ENCODE measurements at places on chromosomes 5 and 9.

DNA sequence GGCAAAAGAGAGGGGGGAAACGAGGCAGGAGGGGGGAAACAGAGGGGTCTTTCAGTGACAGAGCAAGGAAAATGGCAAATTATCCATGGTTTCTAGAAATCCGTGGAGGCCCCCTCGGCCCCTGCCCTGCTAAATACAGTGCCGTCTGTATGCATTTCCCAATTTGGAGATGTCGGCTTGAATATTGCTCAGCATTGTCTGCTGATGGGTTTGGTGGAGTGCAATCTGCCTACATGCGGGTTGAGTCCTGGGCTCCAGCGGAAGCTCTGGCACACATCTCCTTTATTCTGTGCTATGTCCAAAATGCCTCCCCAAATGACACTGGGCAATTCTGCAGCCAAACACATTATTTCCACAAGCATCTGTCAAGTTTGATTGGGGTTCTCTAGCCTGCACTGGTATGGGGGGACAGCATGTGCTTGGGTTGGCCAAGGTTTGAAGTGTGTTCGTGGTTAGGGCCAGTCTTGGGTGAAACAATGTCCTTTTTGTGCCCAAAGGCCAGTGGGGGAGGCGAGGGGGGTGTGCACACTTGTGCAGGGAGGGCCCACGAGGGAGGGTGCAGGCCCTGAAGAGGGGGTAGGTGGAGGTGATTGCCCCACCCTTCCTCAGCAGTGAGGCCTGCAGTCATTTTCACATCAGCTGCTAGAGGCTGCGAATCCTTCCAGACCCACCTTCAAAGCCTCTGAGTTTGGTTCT is 6.2 kb upstream of the NEUROG1 start:
- ATAC-seq: no peak

DNA sequence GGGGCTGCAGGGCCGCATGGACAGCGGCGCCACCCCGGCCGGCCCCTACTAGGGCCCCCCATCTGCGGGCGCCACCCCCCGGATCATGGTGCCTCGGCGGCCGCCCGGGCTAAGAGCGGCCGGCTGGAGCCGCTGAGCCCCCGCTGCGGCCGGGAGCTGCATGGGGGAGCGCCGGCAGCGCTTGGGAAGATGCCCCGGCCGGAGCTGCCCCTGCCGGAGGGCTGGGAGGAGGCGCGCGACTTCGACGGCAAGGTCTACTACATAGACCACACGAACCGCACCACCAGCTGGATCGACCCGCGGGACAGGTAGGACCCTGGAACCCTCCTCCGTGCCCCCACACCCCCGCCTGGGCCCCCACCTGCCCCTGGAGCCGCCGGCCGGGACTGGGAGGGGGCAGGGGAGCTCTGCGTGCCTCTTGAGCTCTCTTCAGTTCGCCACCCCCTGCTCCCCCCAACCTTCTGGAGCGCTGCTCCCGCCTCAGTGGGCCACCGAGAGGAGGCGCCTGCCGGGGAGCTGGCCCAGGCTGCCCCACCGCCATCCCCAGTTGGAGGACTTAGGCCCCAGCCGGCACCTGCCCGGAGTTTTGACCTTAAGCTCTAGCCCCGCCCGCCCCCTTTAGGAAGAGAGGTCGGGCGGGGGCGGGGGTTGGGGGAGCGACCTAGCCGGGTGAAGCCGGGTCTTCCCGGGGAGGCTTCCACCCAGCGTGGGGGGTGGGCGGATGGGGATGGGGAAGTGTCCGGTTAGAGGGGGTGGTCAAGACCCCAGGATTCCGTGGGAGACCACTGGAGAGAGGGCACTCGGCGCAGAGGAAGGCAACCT is 730 bp downstream of the WWC1 start:
- no peak for ATAC-seq

- no peak for ATAC-seq
Observed at GRCh38 chr5:143737062-143737461, 74.9 kb upstream of the HMHB1 start.

GRCh38 chr5:168039566-168040248 is 251.7 kb upstream of the WWC1 start:
- no peak for ATAC-seq

DNA sequence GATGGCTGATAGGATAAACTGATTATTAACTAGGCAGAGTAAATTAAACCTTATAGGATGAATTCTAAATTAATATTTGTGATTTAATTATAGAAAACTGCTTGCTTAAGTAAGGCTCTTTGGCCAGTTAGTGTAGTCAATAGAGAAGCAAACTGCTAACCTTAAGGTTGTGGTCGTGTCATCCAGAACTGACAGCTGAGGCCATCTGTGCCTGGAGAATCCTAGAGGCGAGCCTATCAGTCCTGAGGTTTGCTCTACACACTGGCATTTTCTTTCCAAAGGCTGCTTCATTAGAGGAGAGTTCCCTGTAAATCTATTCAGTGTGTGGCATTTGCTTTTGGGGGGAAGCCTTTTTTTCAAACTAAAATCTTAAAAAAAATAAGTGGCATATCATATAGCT is 169.2 kb downstream of the MEF2C start:
- ATAC-seq: no peak

GRCh38 chr5:4116834-4117233 is 521.2 kb downstream of the IRX1 start:
- ATAC-seq: no peak

- no peak for ATAC-seq
Observed at GRCh38 chr9:113875459-113876150, 504 bp upstream of the ZNF618 start.

DNA sequence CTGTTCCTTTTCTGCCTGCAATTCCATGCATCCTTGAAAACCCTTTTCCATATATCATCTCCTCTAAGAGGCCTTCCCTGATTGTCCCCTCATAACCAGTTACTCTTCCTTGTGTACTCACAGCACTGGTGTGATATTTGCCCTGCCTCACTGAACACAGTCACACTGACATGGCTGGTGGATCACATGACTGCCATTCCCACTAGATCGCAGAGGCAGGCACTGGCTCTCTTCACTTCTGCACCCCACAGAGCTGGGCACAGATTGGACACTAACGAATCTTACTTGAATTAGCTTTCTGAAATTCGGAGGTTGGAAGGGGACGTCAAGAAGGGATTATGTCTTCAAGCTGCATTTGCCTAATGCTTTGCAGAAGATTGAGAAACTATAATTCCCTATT is 208.0 kb downstream of the PAPPA start:
- no peak for ATAC-seq

- peak; percentile 95 for ATAC-seq
Observed at GRCh38 chr5:42756606-42757601, at the start of gene CCDC152. Gene CCDC152 (plus strand): TSS chr5:42756818. CDS start chr5:42759122, 2,304 bp downstream.

GRCh38 chr9:36036253-36036779 is 397 bp upstream of the RECK start:
- no peak for ATAC-seq

All from activated CD4-positive, CD25-positive, alpha-beta regulatory T cell treated with anti-CD3 and anti-CD28 coated beads, Interleukin-2, amount 50 U/mL, for 24 hours (primary cell).